Activated T-cell treated with anti-CD3 and anti-CD28 coated beads, Interleukin-2, amount 50 U/mL, for 1 hour (primary cell): ENCODE measurements at places on chromosomes 2 and 18.

DNA sequence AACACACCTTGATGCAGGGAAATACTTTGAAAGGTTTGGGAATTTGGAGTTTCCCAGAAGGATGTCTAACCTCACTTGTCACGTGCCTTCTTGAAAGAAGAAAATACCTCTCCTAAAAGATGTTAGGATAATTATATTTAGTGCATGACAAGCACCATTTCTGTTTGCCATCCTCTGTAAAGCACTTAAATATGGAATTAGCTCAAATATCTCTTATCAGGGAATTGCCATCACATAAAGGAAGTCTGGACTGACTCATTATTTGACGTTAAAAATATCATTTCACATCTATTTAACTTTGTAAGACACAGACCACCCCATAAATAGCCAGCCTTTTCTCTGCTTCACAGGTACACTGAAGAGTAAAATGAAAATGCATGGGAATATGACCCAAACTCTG, 140.1 kb downstream of the STK39 start:
- no peak for DNase-seq

GRCh38 chr18:26536032-26536431, 12.3 kb downstream of the KCTD1 start:
- DNase-seq = no peak

DNA sequence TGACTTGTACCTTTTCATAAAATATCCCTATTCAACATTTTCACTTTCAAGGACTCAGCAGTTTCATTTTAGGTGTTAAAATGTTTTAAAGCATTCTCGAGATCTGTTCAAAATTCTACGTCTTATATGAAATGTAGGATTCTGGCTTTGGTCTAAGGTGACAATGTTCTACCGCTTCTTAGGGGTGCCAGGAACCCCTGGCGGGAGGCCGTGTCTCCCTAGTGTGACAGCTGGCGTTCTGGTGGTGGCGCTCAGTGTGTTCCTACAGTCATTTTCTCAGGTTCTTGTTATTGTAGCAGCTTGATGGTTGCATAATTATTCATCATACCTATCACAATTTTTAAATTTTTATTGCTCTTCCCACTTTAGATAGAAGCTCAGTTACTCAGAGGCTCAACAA, 204.6 kb downstream of the AGAP1 start:
- no peak for DNase-seq

DNA sequence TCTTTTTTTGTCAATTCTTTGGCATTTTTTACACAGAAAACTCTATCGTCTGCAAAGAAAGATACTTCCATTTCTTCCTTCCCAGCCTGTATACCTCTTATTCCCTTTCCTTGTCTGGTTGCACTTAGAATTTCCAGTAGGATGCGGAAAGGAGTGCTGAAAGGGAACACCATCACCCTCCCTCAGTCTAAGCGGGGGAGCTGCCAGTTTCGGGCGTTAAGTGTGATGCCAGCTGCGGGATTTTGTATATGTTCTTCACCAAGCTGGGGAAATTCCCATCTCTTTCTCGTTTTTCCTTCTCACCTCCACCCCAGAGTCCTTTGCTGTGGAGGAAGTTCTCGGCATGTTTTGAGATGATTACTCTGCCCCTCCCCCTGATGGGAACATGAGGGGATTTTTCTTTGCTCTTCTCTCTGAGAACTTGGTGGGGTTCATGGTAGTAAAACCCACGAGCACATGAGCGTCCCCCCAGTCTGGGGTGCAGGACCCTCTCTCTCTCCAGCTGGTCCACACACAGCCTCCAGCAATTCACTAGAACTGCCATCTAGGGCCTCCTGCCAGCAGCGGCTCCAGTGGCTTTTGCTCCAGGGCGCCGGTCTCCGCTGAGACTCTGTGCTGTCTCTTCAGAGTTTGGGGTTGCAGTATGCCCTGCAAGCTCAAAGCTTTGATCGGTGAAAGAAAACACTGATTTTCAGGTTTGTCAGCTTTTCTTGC, 15.5 kb downstream of the AQP12A start:
- no peak for DNase-seq

DNA sequence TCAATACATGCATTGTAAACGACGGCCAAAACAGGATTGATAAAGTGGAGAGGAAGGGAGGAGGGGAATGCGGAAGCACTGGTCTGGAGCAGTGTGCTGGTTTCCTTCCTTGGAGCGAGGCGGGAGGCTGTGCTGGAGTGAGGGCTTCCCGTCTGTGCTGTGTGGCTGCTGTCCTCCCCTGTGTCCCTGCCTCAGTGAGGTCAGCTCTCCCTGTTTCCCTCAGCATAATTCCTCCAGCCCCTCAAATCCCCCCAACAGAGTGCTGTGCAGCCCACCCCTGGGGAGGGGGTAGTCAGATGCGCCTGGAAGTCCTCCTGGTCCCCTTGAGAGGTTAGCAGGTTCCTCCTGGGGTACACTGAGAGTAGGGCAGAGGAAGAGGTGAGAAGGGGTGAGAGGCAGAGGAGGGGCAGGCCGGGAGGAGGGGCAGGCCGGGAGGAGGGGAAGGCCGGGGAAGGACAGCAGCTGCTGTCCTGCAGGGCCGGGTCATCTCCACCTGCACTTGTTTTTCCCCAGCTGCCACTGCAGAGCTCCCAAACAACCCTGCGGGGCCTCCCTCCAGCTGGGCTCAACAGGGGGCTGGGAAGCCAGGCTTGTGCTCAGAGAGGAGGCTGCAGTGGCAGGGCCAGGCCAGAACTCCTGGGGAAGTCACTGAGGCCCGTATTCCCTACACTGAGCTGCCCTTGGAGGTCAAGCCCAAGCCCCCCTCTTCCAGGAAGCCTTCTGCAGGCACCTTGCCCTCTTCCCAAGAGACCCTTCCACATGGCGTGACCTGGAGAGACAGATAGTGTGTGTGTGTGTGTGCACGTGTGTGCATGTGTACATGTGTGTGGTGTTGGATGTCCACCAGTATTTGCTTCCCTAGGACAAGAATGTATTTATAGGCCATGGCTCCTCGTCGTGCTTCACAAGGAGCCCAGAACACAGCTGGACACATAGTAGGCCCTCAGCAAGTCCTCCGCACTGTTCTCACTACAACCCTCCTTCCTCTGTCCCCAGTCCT, 13.2 kb upstream of the ATP6V1B1 start:
- no peak for DNase-seq

GRCh38 chr2:22788749-22789327, 596.1 kb upstream of the KLHL29 start:
- DNase-seq = no peak

DNA sequence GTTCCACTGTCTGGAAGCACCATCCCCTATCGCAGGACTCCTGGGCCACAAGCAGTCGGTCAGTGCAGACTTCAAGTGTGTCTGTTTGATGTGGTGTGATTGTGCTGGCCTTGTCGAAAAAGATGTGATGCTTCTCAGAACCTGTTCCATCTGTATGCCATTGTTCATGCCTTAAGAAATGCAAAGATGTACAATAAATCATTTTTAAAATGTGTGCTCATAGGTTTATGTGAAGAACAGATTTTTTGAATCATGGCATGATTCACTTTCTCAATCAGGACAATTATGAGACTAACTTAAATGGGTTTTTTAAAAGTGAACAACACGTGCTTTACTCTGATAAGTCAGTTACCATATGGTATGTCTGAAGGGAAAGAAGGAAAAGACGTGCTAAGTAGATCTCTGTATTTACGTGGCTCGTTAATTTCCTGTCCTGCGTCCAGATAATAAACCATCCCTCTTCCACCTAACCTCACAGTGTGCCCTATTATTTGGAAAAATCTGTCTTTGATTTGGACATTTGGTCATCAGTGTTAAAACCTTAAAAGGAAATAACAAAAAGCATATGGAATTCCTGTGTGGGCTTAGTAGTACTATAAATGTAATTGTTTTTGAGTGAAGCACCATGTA, 54.9 kb downstream of the PRKRA start:
- DNase-seq = no peak

DNA sequence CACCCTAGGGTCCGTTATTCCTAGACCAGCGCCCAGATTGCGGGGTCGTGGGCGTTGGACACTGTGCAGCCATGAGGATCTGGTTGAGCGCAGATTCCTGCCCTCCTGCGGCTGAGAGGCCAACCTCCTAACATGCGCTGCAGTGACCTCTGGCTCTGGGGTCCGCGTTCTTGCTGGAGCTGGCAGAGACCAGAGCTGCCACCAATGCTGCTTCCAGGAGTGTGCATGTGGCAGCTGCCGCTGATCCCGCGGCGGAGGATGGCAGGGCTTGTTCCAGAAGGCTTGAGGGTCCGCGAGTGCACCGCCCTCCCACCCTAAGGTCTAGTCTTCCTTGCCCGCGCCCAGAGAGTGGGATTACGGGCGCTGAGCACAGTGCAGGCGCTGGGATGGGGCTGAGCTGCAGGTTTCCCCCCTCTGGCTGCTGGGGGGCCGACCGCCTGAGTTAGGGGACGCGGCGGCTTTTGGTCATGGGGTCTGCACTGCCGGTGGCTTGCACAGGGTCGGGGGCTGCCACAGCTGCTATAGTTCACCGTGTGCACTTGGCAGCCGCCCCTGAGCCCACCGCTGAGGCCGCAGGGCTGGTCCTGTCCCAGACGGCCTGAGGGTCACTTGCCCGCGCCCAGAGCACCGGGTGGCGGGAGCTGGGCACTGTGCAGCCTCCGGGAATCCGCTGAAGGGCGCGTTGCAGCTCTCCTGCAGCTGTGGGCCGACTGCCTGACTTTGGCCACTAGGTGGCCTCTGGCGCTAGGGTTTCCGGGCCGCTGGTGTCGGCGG, 145.9 kb downstream of the CCDC74A start:
- peak; percentile 65 for DNase-seq

- DNase-seq = no peak
Measured at GRCh38 chr2:213019368-213019767, 132.0 kb downstream of the IKZF2 start.

DNA sequence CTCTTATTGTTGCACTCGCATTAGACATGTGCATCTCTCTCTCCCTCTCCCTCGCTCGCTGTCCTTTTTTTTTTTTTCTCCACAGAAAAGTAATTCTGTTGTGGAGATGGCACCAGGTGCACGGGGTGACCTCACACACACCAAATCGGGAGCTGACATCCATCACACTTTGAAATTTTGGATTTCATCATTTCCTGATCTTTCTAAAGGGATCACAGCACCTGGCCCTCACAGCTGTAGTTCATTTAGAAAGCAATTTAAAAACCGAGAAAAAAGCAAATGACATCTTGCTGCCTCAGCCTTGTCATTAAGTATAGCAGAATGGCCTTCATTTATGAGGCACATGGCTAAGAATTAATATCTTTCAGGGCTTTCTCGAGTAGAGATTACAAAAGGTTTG, 717.2 kb downstream of the RNF144A start:
- DNase-seq = no peak

- no peak for DNase-seq
Measured at GRCh38 chr2:202299712-202300111, 34.1 kb downstream of the NOP58 start.

DNA sequence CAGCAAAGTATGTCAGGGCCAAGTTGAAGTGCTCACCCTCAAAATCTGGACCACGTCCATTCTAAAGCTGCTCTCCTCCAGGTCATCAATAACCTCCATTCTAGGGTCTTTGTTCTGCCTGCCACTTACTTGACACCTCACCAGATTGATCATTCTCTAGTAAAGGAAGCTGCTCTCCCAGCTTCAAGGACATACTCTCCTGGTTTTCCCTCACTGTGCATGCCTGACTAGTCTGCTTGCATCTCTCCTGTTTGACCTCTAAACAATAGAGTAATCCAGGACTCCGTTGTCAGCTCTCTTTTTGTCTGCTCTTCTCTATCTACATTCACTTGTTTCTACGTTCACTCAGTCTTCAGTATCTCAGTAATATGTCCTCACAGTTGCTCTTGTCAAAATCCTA, 59.1 kb downstream of the FRZB start:
- no peak for DNase-seq

GRCh38 chr18:36066001-36066400, 1.4 kb downstream of the RPRD1A start:
- DNase-seq = no peak

- DNase-seq = no peak
Measured at GRCh38 chr2:70750320-70750719, 17.7 kb downstream of the ADD2 start.

DNA sequence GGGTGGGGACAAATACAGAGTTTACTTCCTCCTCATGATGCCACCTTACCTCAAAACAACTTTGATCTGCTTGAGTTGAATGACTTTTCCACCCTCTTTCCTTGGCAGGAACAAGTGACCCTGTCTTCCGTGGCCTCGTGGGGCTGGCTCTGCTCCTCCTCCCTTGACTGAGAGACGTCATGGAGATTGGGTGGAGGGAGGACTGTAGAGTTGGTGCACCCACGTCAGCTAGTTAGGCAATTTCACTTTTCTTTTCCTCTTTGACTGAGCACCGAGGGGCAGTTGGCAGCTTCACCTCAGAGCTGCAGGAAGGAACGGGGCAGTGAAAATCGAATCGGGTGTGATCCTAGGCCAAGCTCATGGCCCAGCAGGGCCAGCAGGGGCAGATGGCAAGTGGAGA, at the start of gene SP140:
Gene SP140 (plus strand): TSS at position 251 of the 400 bp plus-strand sequence. CDS start 109 bp downstream, at position 360.
- peak; percentile 70 for DNase-seq

GRCh38 chr2:65130664-65131175, 814 bp upstream of the RAB1A start:
- no peak for DNase-seq

DNA sequence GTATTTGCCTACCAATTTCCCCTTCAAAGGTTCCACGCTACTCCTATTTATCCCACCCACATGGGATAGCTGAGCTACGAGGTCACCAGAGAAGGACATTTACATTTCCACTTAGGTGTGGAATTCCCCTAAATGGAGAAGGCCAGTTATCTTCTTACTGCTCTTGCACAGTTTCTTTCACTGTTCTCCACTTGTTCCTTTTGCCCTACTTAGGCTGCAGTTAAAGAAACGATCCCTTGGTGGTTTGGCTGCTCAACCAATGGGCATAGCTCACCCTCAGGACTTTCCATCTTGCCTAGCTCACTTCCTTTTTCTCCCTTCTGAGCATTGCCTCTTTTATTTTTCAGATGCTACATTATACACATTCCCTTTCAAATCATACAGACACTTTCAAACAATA, 11.2 kb upstream of the NABP1 start:
- no peak for DNase-seq

DNA sequence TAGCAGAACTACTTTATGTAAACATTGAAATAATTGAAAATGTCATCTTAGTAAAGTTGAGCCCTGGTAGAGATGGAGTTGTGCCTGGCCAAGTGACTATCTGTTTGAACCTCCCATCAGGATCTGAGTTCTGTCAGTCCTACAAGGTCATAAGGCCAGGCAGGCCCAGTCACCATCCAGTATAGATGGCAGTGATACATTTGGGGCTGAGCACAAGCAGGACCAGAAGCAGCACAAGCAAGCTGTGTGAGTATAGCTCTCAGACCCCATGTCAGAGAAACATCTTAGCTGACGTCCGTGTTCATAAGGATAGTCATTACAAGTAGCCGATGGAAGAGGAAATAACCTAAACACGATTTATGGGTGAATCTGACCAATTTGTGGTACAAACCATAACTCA, 44.5 kb upstream of the RBMS1 start:
- DNase-seq = no peak

GRCh38 chr2:100248044-100248330, 74.3 kb downstream of the LONRF2 start:
- DNase-seq = no peak

DNA sequence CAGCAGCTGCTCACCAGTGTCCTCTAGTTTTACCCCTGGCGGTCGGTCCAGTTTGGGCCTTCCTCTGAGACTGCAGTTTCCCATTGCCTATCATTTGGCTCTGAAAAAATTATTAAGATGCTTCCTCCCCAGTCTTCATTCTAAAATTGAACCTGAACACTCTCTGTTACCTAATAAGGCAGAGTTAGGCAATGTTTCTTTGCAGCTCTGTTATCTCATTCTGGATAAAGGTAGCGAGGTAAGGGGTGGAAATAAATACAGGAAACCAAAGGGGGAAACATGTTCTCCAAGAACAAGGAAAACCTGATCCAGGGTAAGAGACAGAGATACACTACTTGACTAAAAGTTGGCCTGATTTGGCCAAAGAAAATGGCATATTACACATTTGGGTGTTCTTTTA, 91.0 kb upstream of the FZD5 start:
- no peak for DNase-seq
